Endodermal cell (in vitro differentiated cells): ENCODE measurements at places on chromosomes 5 and 9. TPM values are rescaled to one million over a fixed set of nuclear protein-coding genes. Genes with fewer than 3 reads are reported as not detected.
A peak's percentile ranks its signal among the peaks of the same experiment; 100 is the strongest.

DNA sequence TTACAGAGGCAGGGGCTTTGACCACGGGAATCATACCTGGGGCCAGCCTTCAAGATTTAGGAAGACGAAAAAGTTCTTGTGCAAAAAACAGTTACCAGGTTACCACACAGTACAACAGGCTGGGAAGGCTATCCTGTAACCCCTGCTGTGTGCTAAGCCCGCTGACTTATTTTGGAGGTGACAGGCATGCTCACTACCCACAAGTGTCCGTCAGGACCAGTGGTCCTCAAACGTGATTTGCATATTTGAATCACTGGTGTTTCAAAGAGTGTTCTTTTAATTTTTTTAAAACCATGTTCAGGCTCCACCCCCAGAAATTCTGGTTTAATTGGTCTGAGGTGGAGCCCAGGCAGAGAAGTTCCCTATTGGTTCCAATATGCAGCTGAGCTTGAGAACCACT is 146.6 kb downstream of the TTLL11 start:
- no peak overlapping the region for H3K4me3 ChIP-seq
- H3K27ac ChIP-seq, result no peak overlapping the region
- no peaks in the 10 kb centered on the region for H3K36me3 ChIP-seq
- H3K27me3 ChIP-seq, result no peaks in the 10 kb centered on the region
- peaks cover 7% of the 10 kb centered on the region for H3K4me1 ChIP-seq
- no peak for DNase-seq

- peaks cover 19% of the 10 kb centered on the region for H3K4me1 ChIP-seq
- H3K27ac ChIP-seq, result no peak overlapping the region
- no peaks in the 10 kb centered on the region for H3K27me3 ChIP-seq
- no peak overlapping the region for H3K4me3 ChIP-seq
These were observed 83.5 kb downstream of the RANBP17 start for GRCh38 chr5:170945275-170945674.

- peak; percentile 65 for DNase-seq
- no peaks in the 10 kb centered on the region for H3K27me3 ChIP-seq
- H3K36me3 ChIP-seq, result peaks cover 5% of the 10 kb centered on the region
- H3K27ac ChIP-seq, result no peak overlapping the region
- peak overlapping the region; percentile 68 for H3K4me3 ChIP-seq
- peaks cover 21% of the 10 kb centered on the region for H3K4me1 ChIP-seq
These were observed 11.8 kb upstream of the CXXC5 start for GRCh38 chr5:139636207-139636792.

GRCh38 chr5:160618286-160618685 is 196.6 kb downstream of the PTTG1 start:
- DNase-seq, result no peak
- H3K4me1 ChIP-seq, result no peaks in the 10 kb centered on the region
- H3K36me3 ChIP-seq, result no peaks in the 10 kb centered on the region
- H3K4me3 ChIP-seq, result no peak overlapping the region
- H3K27me3 ChIP-seq, result peaks cover 5% of the 10 kb centered on the region

DNA sequence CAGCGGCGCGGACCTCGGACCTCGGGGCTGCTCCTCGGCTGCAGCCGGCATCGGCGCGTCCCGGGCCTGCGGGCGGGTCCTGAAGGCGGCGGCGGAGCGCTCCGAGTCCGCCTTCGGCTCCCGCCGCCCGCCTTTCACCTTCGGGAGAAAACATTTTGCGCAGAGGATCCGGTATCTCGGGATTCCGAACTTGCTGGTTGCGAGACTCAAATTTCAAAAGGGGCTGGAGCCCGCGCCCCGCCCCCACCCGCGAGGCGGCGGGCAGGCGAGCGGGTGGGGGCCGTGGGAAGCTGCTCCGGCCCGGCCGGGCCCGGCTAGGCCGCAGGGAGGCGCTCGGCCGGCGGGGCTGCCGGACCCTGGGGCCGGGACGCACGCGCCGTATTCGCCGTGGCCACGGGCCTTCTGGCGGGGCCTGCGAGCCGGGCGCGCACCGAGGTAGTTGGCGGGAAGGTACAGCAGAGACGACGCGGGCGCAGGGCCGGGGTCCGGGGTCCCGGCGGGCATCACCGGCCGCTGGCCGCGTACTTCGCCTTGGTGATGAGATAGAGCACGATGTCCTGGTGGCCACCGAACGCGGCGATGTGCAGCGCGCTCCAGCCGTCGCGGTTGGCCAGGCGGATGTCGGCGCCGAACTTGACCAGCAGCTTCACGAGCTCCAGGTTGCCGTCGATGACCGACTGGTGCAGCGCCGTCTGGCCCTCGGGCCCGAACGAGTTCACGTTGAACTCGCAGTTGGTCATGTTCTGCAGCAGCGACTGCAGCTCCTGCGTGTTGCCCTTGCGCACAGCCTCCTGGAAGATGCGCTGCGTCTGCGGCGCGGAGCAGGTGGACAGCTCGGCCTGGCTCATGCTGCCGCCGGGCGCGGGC is 757 bp downstream of the NRARP start:
- H3K36me3 ChIP-seq, result no peaks in the 10 kb centered on the region
- H3K4me3 ChIP-seq, result peak overlapping the region; percentile 90
- peak overlapping the region; percentile 72 for H3K27ac ChIP-seq
- H3K27me3 ChIP-seq, result peaks cover 55% of the 10 kb centered on the region
- peaks cover 3% of the 10 kb centered on the region for H3K4me1 ChIP-seq

The LCN2 gene
- total RNA-seq, result not detected in 2 replicates

The SLC6A19 gene
- total RNA-seq, result 0.09 TPM in 1 of 3 replicates, not detected in the others

The TMEM8B gene
- total RNA-seq, result 9.7 and 12.8 TPM in 2 replicates
